ENCODE measurements at places on chromosomes 2 and 18. TPM values are rescaled to one million over a fixed set of nuclear protein-coding genes. Genes with fewer than 3 reads are reported as not detected.

- peaks cover 37% of the 10 kb centered on the region for H3K27me3 ChIP-seq
- H3K36me3 ChIP-seq, result no peaks in the 10 kb centered on the region
- DNase-seq, result no peak
- peaks cover 10% of the 10 kb centered on the region for H3K4me1 ChIP-seq
- H3K4me3 ChIP-seq, result no peak overlapping the region
Observed at GRCh38 chr2:118473241-118473640, 374.2 kb downstream of the EN1 start.

GRCh38 chr2:99891428-99891780, 251.0 kb downstream of the AFF3 start:
- DNase-seq, result no peak
- peaks cover 20% of the 10 kb centered on the region for H3K27me3 ChIP-seq
- no peaks in the 10 kb centered on the region for H3K36me3 ChIP-seq

DNA sequence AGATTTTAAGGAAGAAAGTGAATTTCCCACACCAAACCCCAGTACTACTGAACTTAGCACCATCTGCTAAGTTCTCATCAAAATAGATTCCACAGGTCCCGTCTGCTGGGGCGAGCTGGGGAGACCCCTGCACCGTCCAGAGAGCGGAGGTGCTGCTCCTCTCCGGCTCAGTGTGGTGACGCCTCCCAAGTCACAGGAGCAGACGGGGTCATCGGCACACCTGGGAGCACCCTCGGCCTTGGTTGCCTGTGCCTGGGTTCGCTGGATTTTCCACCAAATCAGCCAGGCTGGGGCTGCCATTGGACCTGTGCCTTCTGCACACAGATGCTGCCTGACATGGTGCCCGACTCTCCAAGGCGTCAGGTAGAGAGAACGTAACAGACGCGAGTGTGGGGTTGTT, 141.3 kb downstream of the PXDN start:
- no peak for DNase-seq
- peaks cover 6% of the 10 kb centered on the region for H3K4me1 ChIP-seq
- no peaks in the 10 kb centered on the region for H3K36me3 ChIP-seq
- peaks cover 15% of the 10 kb centered on the region for H3K27me3 ChIP-seq
- no peak overlapping the region for H3K27ac ChIP-seq
- no peak overlapping the region for H3K4me3 ChIP-seq

DNA sequence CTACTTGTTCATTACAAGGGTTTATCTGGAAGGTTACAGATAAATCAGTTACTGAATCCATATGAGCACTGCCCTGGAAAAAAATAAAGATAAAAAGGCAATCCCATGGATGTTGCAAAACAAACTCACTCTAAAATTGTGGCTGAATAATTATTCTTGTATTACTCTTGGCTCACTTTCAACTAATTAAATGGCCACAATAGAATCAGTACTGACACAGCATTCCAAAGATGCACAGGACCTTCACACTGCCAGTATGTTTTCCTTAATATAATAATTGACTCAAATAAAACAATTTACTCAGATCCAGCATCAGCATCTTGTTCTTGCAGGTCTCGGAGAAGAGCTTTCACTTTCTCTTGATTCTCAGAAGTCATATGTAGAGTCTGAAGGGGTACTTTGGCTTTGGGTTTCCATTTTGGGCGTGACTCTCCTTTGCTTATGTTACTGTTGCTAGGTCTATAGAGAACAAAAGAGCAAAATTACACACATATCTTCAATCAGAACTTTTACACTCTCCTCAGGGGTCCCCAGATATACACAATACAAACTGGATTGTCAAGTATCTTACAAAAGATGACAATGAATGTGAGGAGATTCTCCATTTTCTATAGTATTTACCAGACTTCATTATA, 12.6 kb downstream of the DHX57 start:
- H3K4me1 ChIP-seq, result no peaks in the 10 kb centered on the region
- peak overlapping the region; percentile 5 for H3K27ac ChIP-seq
- peaks cover 51% of the 10 kb centered on the region for H3K36me3 ChIP-seq

GRCh38 chr2:161233858-161234431, 73.7 kb downstream of the TANK start:
- H3K27ac ChIP-seq, result no peak overlapping the region
- peaks cover 2% of the 10 kb centered on the region for H3K36me3 ChIP-seq
- peaks cover 13% of the 10 kb centered on the region for H3K4me1 ChIP-seq
- H3K4me3 ChIP-seq, result no peak overlapping the region

- peaks cover 3% of the 10 kb centered on the region for H3K36me3 ChIP-seq
- H3K4me3 ChIP-seq, result no peak overlapping the region
Observed at GRCh38 chr2:216932113-216932862, 72.4 kb upstream of the TNP1 start.

- peaks cover 4% of the 10 kb centered on the region for H3K27me3 ChIP-seq
- no peaks in the 10 kb centered on the region for H3K36me3 ChIP-seq
- DNase-seq, result no peak
- no peak overlapping the region for H3K4me3 ChIP-seq
- H3K4me1 ChIP-seq, result peaks cover 30% of the 10 kb centered on the region
Observed at GRCh38 chr2:37833423-37833822, 91.7 kb upstream of the RMDN2 start.

- H3K27me3 ChIP-seq, result no peaks in the 10 kb centered on the region
- peaks cover 24% of the 10 kb centered on the region for H3K4me1 ChIP-seq
- no peak for DNase-seq
- no peaks in the 10 kb centered on the region for H3K36me3 ChIP-seq
- no peak overlapping the region for H3K4me3 ChIP-seq
- no peak overlapping the region for H3K27ac ChIP-seq
Observed at GRCh38 chr2:147451902-147452515, 392.8 kb upstream of the ACVR2A start.

DNA sequence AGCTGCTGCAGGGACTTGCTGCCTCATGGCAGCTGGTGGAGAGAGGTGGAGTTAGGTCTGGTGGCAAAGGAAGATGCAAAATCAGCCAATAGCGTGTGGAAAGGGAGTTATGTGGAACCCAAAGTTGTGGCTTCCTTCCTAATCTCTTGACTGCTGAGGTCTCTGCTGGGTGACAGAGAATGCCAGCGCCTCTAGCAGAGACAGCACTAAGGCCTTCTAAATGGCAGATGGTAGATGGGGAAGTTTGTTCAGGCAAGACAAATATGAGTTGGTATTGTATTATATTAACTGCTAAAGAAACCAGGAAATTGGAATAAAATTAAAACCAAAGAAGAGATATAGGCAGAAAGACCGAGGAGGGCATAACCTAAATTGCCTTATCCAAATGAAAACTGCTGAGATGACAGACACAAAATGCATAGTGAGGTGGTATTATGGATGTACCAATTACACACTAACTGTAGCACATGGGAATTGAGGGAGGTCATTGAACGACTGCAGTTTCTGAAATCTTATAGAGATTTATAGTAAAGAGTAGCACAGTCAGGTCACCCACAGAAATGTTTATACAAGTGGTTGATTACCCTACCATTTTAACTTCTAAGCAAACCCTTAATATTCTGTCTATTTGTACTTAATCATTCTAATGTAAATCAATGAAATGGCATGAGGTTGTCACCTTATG, 246.6 kb upstream of the SESTD1 start:
- H3K27me3 ChIP-seq, result no peaks in the 10 kb centered on the region
- H3K36me3 ChIP-seq, result no peaks in the 10 kb centered on the region
- H3K27ac ChIP-seq, result no peak overlapping the region
- H3K4me3 ChIP-seq, result no peak overlapping the region

GRCh38 chr18:36589857-36590543, 238.8 kb downstream of the TPGS2 start:
- H3K27me3 ChIP-seq, result no peaks in the 10 kb centered on the region
- H3K36me3 ChIP-seq, result no peaks in the 10 kb centered on the region
- H3K27ac ChIP-seq, result no peak overlapping the region
- no peak overlapping the region for H3K4me3 ChIP-seq
- DNase-seq, result no peak

DNA sequence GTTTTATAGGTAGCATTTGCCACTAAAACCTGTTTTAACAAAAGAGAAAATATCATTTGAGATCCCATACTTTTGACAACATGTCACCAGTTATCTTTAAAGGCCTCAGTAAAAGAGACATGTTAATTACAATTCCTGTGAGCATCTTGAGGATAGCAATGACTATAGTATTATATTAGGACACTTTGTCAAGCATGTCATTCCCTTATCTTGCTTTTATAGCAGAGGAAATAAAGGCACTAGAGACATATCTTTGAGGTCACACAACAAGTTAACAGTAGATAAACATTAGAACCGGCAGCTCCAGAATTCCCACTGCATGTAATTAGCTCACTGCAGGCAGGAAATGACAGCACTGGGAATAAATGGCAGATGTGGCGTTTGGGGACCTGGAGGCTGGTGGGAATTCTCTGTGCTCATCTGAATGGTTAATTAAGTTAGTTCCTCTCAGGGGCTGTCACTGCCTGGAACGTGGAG, 25.9 kb downstream of the LYPD6B start:
- no peaks in the 10 kb centered on the region for H3K27me3 ChIP-seq
- H3K4me1 ChIP-seq, result peaks cover 40% of the 10 kb centered on the region
- peaks cover 12% of the 10 kb centered on the region for H3K36me3 ChIP-seq

GRCh38 chr2:7237466-7237865, 320.3 kb downstream of the RNF144A start:
- no peak for DNase-seq
- no peak overlapping the region for H3K27ac ChIP-seq
- no peaks in the 10 kb centered on the region for H3K27me3 ChIP-seq
- no peak overlapping the region for H3K4me3 ChIP-seq
- H3K4me1 ChIP-seq, result no peaks in the 10 kb centered on the region
- H3K36me3 ChIP-seq, result no peaks in the 10 kb centered on the region

GRCh38 chr18:26702086-26702485, 153.7 kb upstream of the KCTD1 start:
- DNase-seq, result no peak
- no peak overlapping the region for H3K4me3 ChIP-seq
- no peaks in the 10 kb centered on the region for H3K36me3 ChIP-seq

DNA sequence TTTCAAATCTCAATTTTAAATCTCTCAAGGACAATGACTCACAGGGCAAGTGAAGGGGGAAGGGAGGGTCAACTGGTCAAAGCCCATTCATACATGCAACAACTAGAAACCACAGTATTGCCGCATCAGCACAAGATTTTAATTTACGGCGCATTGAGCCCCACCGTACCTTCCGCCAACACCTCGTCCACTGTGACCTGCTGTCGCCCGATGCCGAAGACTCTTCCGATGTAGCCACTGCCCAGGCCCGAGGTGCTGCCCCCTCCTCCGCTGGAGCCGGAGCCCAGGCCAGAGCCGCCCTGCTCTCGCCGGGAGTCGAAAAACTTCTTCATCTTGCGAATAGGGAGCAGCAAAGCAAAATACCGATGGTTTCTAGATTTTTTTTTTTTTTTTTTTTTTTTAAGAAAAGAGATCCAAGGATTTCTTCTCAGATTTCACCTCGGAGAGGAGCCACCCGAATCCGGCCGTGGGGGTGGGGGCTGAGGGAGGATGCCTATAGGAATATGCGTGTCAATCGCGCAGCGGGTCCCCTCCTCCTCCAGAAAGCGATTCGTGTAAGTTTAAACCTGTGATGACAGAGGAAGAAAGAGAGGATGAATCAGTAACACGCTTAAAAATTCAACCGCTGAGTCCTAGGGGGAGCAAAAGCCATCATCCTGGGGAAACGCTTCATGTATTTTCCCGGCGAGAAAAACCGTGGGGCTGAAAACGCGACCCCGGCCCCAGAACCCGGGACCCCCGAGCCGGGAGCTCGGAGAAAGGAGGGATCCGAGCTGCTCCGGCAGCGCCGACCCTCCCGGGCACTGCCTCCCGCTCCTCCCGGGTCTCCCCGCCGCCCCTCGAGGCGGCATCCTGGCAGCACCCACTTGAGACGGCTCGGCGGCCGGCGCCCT, 584 bp downstream of the AAK1 start:
- H3K4me1 ChIP-seq, result peaks cover 46% of the 10 kb centered on the region
- peak overlapping the region; percentile 94 for H3K27ac ChIP-seq
- DNase-seq, result peak; percentile 75
- peaks cover 7% of the 10 kb centered on the region for H3K36me3 ChIP-seq
- H3K27me3 ChIP-seq, result no peaks in the 10 kb centered on the region

- peaks cover 6% of the 10 kb centered on the region for H3K36me3 ChIP-seq
- peak overlapping the region; percentile 18 for H3K27ac ChIP-seq
- H3K4me1 ChIP-seq, result peaks cover 69% of the 10 kb centered on the region
Observed at GRCh38 chr2:144454466-144455287, 65.2 kb downstream of the ZEB2 start.

DNA sequence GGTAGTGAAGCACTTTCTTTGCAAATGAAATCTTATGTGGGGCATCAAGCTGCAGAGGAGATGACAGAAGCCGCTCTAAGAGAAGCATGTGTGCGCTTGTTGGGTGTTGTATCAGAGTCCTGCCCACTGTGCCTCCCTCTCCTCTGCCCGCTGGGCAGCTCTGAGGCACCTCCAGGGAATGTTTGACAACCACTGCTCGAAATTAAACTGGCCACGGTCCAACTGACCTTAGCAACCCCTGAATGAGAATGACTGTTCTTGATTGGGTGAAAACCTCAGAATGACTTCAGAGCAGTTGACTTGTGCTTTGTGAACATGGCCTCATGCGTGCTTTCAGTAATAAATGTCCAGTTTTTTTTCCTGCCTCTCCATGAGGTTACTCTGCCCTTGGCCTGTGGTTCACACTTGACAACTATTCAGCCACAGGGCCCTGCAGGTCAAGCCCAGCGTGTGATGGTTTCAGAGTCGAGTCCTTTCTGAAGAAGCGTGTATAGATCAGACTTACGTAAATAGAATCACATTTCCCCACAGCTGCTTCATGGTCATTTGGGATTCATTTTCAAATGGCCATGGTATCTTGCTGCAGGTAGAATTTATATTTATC, 94.9 kb downstream of the SLC4A3 start:
- peaks cover 7% of the 10 kb centered on the region for H3K27me3 ChIP-seq
- H3K4me3 ChIP-seq, result no peak overlapping the region
- H3K27ac ChIP-seq, result no peak overlapping the region
- H3K4me1 ChIP-seq, result peaks cover 15% of the 10 kb centered on the region
- no peaks in the 10 kb centered on the region for H3K36me3 ChIP-seq
- DNase-seq, result no peak

The LYPD6 gene
- total RNA-seq, result 16.4 TPM

DNA sequence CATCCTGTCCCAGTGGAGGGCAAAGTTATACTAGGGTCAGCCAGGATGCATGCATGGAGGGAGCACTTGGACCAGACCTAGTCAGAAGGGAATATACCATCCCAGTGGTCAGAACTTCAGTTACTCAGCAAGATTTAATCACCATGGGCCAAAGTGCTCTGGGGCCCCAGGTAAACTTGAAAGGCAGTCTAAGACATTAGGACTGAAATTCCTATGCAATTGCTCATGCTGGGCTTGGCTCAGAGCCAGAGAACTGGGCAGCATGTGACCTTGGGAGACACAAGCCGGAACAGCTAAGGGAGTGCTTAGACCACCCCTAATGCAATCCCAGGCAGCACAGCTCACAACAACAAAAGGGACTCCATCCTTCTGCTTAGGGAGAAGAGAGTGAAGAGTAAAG, 401.3 kb downstream of the KCNJ3 start:
- H3K4me3 ChIP-seq, result no peak overlapping the region
- H3K27me3 ChIP-seq, result no peaks in the 10 kb centered on the region
- H3K27ac ChIP-seq, result no peak overlapping the region
- H3K4me1 ChIP-seq, result peaks cover 6% of the 10 kb centered on the region

- H3K36me3 ChIP-seq, result peaks cover 3% of the 10 kb centered on the region
- H3K4me3 ChIP-seq, result no peak overlapping the region
- peaks cover 11% of the 10 kb centered on the region for H3K27me3 ChIP-seq
- peaks cover 34% of the 10 kb centered on the region for H3K4me1 ChIP-seq
Observed at GRCh38 chr2:71592181-71592711, 138.9 kb downstream of the DYSF start.

The DPY30 gene
- 84.5 TPM for total RNA-seq

All from type B pancreatic cell (in vitro differentiated cells).